ENCODE measurements at places on chromosomes 5 and 9.

GRCh38 chr9:95930277-95930676, 54.8 kb downstream of the ERCC6L2 start:
- no peak for DNase-seq

DNA sequence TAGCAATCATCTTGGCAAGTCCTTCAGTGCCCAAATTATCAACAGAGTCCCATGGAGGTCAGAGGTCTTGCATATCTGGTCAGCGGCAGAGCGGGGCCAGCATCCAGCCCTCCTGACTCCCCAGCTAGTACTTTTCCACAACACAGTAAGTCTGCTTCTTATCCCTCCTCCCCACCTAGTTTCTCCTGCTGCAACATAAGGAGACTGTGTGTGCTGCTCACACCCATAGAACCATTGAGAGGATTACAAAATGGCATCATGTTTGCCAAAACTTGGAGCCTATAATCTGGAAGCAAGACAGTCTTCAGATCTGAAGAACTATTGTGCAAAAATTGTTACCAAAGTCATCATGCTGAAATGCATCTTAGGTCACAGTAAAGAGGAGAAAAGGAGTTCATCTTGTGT, 125.8 kb upstream of the ZNF366 start:
- DNase-seq: no peak

DNA sequence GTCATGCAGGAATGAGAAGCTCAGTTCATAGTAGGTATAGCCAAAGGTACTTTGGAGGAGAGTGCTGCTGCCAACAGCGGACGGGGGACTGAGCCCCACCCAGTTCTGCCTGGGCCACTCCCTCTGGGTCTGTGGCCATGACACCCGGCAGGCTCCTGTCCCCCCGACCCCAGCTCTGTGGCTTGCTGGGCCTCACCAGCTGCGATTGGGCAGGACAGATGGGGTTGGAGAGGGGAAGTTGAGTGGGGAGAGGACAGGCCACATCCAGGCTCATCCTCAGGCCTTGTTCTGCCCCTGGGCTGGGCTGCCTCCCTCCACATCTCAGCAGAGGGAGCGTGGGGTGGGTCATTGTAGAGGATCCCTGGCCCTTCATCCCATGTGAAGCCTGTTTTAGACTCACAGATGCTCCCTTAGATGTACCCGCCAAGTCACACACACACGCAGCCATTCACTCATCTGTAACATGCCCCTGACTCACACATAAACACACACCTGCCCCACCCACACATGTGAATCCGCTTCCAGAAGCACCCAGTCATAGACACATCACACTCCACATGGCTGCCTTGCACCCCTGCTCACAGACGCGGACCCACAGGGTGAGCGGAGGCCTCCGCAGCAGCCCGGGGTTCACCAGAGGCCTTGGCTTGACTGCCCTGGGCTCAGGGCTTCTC, 48.8 kb downstream of the NTNG2 start:
- DNase-seq: no peak

DNA sequence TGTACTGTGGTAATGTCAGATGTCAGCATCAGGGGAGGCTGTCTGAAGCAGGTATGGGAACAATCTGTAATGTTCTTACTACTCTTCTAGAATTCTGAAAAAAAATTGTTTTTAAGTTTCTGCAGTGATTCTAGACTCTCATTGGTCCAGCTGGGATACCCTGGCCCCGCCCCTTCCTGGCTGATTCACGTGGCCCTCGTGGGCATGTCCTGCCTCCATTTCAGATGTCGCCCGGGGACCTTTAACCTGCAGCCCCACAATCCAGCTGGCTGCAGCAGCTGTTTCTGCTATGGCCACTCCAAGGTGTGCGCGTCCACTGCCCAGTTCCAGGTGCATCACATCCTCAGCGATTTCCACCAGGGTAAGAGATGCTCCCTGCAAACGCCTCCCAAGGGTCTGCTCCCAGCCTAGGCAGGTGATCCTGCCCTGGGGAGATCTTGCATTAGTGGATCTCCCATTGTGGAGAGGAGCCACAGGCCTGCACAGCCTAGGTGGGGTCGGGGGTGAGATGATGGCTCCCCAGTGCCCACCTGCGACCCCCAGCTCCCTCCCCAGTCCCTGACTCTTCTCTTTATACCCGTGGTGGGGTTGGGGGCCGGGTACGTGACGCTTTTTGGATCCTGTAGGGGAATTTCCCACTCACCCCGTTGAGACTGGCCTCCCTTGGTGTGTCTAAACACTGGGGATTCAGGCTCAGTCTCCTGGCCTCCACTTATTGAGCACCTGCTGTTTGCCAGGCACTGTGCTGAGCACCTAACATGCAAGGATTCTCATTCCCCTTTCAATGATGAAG, 36.5 kb downstream of the LAMC3 start:
- no peak for DNase-seq

DNA sequence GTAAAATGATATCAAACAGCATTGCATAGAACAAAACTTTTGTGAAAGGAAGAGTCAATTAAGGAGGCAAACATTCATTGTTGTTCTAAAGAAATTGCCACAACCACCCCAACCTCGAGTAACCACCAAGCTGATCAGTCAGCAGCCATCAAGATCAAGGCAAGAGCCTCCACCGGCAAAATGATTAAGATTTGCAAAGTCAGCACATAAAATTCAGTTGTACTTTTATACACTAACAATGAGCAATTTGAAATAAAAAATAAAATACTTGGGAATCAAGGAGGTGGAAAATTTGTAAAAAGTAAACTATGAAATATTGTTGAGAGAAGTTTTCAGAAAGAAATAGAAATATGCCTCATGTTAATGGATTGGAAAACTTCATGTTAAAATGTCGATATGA, 1118.5 kb downstream of the PTPRD start:
- no peak for DNase-seq

GRCh38 chr9:83247732-83248131, 184.8 kb upstream of the RASEF start:
- DNase-seq: no peak

DNA sequence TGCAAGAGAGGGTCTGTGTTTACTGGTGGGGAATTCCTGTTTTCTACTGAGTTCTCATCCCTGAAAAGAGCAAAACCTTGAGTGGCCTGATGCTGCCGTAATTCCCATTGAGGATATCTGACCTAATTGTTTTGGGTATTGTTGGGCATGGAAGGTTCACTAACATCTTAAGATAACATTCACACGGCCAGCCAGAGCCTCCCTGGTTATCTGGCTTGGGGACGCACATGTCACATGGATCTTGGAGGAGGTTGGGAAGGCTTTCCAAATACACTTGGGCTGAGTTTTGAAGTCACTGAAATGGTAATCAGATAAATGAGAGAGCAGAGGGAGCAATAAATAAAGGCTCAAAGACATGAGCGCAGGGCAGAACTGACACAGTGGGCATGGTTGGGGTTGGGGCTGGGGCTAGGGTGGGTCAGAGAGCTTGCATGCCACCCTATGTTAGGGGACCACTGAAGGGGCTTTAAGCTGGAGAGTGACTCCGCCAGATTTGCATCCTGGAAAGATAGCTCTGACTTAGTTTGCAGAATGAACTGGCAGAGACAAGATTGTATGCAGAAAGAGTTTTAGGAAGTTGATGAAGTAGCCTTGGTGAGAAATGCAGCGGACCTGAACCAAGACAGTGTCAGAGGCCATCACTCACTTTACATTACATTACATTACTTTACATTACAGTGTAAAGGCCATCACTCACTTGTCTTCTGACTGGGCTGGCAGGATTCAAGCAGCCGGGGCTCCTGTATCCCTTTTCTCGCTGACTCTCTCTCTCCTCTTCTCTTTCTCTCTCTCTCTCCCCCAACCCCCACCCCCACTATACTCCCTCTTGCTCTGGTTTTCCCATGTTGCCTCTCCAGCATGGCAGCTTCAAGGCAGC, 24.2 kb downstream of the SLC1A1 start:
- no peak for DNase-seq

- DNase-seq: no peak
Observed at GRCh38 chr5:73433982-73434342, 14.6 kb downstream of the FOXD1 start.

DNA sequence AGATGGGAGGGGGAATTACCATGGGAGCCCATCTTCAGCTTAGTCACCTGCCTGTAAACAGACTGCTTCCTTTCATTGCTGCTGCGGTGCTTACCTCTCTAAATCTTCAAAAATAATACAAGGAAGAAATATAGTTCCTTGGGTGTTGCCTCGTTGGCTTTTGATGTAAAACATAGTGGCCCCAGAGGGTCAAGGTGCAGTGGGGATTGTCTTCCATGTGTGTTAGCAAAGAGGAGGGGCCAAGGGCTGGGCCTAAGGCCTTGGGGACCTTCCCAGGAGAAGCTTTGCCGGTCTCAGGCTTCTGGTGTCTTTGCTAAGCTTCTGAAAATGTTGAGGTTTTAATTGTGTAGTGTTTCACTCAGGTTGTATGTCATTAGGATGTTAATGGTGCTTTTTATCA, 90.0 kb downstream of the PDE8B start:
- DNase-seq: no peak

DNA sequence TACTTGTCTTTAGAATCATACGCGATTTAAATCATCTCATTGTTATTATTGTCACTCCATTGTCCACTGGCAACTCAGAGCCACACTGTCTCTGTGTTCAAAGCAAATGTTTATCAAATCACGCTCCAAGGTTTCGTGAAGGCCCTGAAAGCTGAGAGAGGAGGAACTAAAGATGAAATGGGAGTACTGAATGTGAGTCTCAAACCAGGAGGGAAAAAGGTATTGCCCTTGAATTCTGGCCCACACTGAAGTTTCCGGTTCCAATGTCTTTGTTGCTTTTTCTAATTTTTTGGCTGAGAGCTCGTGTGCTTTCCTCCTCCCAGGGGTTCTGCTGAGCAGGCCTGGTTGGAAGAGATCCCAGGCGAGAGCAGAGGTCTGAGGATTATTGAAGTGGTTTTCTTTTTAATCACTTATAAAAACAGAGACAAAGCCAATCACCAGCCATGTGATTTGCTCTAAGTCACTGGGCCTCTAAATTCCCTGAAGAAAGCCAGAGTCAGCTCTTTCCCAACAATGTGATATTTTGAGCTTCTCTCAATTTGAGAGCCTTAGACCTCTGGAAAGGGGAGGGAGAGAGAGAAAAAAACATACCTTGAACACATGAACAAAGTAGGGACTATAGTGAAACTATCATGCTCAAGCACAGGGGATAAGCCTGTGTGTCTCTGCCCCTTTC, 420.8 kb upstream of the GRAMD2B start:
- DNase-seq: no peak

DNA sequence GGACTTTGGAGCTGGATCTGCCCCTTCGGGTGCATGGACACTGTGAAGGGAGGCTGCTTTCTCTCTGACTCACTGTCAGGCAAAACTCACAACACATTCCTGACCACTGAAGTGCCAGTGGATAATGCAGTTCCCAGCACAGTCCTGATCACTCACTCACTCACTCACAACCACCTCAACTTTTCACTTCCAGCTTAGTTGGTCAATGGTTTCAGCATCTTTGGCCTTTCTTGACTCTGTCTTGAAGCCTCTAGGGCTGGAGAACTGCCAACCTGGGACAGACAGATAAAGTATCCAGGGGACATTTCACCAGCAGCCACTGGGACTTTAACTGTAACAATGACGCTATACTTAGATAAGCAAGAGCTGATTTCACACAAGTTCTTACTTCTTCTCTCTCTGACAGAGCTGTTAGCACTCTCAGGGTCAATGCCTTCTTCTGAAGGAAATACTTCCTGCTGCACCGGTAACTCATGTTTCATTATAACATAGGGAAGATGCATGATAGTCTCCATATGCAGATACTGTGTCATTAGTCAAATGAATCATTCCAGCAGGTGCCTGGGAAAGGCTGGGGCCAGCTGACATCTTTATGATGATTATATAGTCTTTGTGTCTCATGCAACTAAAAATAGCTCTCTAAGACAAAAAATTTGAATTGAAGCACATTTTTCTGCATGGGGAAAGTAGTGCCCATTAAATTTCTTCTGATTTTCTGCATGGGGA, 499.0 kb downstream of the SEMA5A start:
- no peak for DNase-seq

DNA sequence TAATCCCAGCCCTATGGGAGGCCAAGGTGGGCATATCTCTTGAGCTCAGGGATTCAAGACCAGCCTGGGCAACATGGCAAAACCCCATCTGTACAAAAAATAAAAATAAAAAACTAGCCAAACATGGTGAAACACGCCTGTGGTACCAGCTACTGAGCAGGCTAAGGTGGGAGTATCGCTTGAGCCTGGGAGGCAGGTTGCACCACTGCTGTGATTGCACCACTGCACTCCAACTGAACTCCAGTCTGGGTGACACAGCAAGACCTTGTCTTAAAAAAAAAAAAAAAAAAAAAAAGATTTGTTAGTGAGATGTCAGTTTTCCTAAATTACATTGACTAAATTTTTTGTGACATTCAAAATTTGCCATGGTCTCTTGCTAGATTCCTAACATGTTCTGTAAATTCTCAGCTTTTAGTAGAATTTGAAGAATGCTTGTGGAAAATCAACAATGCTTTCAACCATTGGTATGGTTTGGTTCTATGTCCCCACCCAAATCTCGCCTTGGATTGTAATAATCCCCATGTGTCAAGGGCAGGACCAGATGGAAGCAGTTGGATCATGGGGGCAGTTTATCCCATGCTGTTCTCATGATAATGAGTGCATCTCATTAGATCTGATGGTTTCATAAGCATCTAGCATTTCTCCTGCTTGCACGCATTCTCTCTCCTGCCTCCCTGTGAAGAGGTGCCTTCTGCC, 236.1 kb downstream of the ARRDC3 start:
- no peak for DNase-seq

DNA sequence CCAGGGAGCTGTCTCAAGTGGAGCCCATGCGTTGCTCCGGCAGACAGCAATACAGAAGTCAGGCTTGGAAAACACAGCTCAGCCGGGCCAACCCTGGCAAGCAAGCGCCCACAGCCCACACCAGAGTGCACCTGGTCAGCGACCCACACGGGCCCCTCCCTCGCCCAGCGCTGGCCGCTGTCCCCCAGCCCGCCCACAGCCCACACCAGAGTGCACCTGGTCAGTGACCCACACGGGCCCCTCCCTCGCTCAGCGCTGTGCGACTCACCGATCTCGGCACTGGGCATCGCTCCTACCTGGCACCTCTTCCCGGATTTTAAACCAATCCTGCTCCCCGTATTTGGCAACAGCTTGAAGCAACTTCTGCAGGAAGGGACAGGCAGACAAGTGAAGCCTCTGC, 12.8 kb downstream of the SNAPC4 start:
- DNase-seq: no peak

DNA sequence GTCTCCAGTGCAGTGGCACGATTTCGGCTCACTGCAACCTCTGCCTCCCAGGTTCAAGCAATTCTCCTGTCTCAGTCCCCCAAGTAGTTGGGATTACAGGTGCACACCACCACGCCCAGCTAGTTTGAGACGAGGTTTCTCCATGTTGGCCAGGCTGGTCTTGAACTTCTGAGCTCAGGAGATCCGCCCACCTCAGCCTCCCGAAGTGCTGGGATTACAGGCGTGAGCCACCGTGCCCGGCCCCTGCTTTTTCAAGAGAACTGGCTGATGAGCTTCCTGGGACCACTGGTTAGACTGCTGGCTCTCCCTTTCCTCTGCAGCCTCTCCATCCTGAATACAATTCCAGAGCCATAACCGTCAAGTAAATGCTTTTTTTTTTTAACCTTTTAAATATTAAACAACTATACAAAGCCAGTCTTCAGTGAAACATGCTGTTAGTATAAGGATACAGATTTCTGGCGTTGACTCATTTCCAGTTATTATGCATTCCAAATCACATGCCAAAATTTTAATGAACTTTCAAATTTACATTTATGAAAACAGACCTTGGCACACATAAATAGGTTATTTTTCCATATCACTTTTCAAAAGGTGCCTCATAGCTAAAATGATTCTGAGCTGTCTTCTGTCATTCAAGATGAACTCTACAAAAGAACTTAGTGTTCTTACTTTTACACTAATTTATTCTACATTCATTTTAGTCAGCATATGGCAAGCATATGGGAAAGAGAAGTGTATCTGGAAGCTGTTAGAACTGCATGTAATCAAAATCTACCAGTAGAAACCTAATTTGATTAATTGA, 116.0 kb downstream of the MLLT3 start:
- DNase-seq: no peak
